ENCODE measurements at places on chromosomes 5 and 9. TPM values are rescaled to one million over a fixed set of nuclear protein-coding genes. Genes with fewer than 3 reads are reported as not detected.

DNA sequence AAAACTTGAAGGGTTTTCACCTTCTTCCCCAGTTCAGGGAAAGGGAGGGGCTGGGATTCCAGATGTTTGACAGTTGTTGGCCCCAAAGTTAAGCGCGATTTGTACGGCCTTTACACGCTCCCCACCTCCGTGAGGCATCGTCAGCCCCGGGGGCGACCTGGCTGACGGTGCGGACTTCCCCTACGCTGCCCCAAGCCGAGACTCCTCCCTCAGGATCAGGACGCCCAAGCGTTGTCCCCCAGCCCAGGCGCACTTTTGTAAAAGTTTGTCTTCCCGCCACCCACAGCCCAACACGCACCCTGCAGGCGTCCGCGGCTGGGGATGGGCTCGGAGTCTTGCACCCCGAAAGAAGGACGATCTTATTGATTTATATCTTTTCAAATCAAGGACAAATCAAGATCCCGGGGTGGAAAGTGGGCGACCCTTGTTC lies 713 bp downstream of the MOB3B start:
- H3K27ac ChIP-seq, result peak overlapping the region; percentile 98
- H3K4me3 ChIP-seq, result peak overlapping the region; percentile 77
- DNase-seq, result peak; percentile 29
- no peaks in the 10 kb centered on the region for H3K36me3 ChIP-seq
- peaks cover 36% of the 10 kb centered on the region for H3K4me1 ChIP-seq

GRCh38 chr5:171596391-171596878 lies 177.0 kb downstream of the FGF18 start:
- H3K36me3 ChIP-seq, result no peaks in the 10 kb centered on the region
- no peak overlapping the region for H3K27ac ChIP-seq
- DNase-seq, result no peak
- H3K27me3 ChIP-seq, result no peaks in the 10 kb centered on the region
- H3K4me1 ChIP-seq, result no peaks in the 10 kb centered on the region

The DNAI1 gene
- 0.42 TPM for total RNA-seq

DNA sequence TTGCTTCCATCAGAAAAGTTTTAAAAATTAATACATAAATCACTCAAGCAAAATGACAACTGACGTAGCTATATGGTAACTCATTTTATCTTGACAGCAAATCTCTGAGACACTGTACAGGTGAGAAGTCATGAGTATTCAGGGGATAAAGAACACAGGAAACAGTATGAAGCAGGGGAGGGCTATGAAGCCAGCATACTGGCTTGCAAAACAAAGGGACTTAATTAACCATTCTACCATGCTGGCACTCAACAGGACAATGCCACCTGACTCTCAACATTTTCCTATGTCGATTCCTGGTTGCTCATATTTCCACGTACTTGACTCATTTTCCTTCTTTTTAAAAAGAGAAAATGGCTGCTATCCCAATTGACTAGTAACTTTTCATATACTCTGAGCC lies 151.4 kb upstream of the RETREG1 start:
- H3K27ac ChIP-seq, result no peak overlapping the region
- H3K27me3 ChIP-seq, result no peaks in the 10 kb centered on the region
- no peak overlapping the region for H3K4me3 ChIP-seq
- no peaks in the 10 kb centered on the region for H3K4me1 ChIP-seq
- no peak for DNase-seq

The ARHGEF28 gene
- total RNA-seq, result 77.9 TPM

- DNase-seq, result no peak
- no peaks in the 10 kb centered on the region for H3K36me3 ChIP-seq
- no peaks in the 10 kb centered on the region for H3K4me1 ChIP-seq
Observed at GRCh38 chr9:96086936-96087571, 211.6 kb downstream of the ERCC6L2 start.
